Kidney (tissue), 22 donors: ENCODE measurements at places on chromosomes 1 and 21. TPM values are rescaled to one million over a fixed set of nuclear protein-coding genes. Genes with fewer than 3 reads are reported as not detected.
A peak's percentile ranks its signal among the peaks of the same experiment; 100 is the strongest.

The ADCY10 gene
- total RNA-seq, result 0.22 TPM

The PRUNE1 gene
- total RNA-seq, result 24.0 TPM

DNA sequence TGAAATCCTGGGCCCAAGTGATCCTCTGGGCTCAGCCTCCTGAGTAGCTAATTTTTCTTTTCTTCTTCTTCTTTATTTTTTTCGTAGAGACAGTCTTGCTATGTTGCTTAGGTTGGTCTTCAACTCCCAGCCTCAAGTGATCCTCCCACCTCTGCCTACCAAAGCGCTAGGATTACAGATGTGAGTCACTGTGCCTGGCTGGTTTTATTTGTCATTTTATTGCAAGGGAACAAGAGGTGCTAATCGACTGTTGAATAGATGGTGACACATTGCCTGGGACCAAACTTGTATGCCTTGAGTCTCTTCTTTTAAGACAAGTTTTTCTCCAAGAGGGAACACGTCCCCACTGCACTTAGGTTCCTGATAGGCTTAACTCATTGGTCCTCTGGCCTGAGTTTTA is 20.0 kb upstream of the KLHDC8A start:
- no peak for DNase-seq

DNA sequence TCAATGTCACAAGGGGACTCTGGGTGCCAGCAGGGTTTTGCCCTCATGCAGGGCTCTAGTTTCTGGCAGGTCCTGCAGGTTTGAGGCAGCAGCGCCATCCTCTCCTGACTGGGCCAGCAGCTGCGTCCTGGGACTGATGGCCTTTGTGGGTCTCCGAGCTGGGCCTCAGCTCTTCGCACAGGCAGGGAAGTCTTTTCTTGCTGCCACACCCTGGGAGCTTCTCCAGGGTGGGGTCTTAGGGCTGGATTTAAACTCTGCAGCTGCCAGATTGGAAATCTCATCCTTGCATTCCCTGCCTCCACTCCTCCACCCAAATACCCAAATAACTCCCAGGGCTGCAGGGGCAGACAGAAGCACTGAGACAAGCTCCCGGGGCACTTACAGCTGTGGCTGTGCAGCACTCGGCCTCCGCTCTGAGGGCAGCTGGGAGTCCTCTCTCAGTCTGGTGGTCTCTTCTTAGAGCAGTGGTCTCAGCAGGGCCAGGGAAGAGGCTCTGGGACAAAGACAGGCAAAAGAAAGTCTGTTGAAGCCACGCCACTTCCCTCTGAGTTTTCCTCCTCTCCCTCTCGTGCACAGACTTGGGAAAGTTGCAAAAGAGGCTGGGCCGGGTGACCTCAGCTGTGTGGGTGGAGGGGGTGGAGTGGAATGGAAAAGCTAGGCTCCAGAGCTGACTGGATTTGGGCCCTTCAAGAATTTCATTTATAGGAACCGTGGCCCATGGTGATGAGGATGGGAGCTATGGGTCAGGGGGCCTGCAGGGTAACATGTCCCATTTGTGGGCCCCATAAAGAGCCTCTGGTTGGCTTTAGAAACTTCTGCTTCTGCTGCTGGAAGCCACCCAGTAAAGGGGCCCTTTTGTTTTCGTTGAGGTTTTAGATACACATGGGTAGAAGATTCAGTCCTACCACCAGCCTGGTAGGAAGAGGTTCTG is at the start of gene RAB7B:
Gene RAB7B (minus strand): TSS at position 525 of the 931 bp plus-strand sequence. CDS start 9,260 bp downstream, outside the sequence.
- DNase-seq, result peak; percentile 81

DNA sequence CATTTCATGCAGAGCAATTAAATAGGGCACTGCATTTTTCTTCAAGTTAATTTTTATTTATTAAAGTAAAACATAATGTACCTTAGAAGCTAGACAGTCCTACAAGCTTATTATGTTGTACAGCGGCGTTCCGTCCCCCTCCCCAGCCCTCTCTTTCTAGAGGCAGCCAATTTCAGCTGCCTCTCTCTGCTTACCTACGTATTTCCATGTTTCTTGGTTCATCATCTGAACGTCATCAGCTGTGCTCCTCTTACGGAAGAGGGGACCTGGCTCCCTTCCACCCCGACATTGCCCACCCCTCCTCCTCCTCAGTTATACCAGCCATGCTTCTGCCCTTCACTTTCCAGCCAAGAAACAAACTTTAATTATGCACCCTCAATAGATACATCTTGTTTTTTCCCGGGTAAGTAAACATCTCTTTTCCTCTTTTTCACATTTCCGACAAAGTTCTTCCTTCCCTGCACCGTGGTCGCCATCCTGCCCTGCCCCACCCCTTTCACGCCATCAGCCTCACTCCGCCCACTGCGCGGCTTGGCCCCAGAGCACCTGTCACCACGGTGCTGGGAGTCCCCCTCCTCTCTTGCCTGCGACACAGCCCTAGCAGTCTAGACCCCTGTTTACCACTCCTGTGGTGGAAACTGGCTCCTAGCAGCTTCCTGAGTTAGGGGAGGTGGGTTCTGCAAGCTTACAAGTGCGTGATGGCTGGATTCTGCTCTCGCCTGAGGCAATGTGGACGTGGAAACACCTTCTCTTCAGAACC is 57.9 kb downstream of the SLC37A1 start:
- DNase-seq, result no peak
